ENCODE measurements at places on chromosomes 7 and 10.

- H3K4me3 ChIP-seq = peak within 1 kb of the TSS; percentile 80
- peak within 1 kb of the TSS; percentile 30 for H3K27ac ChIP-seq
- H3K36me3 ChIP-seq = no peaks in the 10 kb centered on the region
These were observed at the start of gene PFKP for GRCh38 chr10:3067118-3067858. PFKP (plus strand) TSS chr10:3067548; CDS start chr10:3067596, 48 bp downstream.

GRCh38 chr10:88901206-88901983 is 21.4 kb downstream of the STAMBPL1 start:
- H3K36me3 ChIP-seq = 0 out of 2 replicates have a peak, but pooled peaks cover 3% of the 10 kb centered on the region
- H3K27me3 ChIP-seq = no peaks in the 10 kb centered on the region
- no peak overlapping the region for H3K4me3 ChIP-seq
- no peaks in the 10 kb centered on the region for H3K4me1 ChIP-seq

GRCh38 chr10:86234107-86234506 is 132.5 kb downstream of the GRID1 start:
- no peak overlapping the region for H3K4me3 ChIP-seq
- H3K27me3 ChIP-seq = peaks cover 10% of the 10 kb centered on the region
- H3K27ac ChIP-seq = no peak overlapping the region
- no peaks in the 10 kb centered on the region for H3K4me1 ChIP-seq

DNA sequence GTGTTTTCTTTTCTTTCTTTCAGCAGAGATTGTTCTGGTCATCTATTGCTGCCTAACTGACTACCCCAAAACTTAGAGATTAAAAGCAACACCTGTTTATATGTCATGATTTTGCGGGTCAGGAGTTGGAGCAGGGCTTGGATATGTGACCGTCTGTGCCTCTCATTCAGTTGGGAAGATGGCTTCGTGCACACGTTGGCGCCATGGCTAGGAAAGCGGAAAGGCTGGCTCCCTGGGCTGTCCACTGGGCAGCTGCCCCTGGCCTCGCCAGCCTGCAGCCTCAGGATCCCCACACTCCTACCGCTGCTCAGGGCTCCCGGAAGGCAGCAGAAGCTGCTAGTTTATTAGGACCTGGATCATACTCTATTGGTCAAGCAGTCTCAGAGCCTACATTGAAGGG is 638.1 kb upstream of the FOXK1 start:
- H3K4me1 ChIP-seq = no peaks in the 10 kb centered on the region
- no peak overlapping the region for H3K4me3 ChIP-seq
- no peak for DNase-seq
- H3K27ac ChIP-seq = no peak overlapping the region

GRCh38 chr10:116472891-116473290 is 45.2 kb downstream of the PNLIPRP3 start:
- H3K36me3 ChIP-seq = no peaks in the 10 kb centered on the region
- no peak overlapping the region for H3K4me3 ChIP-seq
- DNase-seq = no peak

DNA sequence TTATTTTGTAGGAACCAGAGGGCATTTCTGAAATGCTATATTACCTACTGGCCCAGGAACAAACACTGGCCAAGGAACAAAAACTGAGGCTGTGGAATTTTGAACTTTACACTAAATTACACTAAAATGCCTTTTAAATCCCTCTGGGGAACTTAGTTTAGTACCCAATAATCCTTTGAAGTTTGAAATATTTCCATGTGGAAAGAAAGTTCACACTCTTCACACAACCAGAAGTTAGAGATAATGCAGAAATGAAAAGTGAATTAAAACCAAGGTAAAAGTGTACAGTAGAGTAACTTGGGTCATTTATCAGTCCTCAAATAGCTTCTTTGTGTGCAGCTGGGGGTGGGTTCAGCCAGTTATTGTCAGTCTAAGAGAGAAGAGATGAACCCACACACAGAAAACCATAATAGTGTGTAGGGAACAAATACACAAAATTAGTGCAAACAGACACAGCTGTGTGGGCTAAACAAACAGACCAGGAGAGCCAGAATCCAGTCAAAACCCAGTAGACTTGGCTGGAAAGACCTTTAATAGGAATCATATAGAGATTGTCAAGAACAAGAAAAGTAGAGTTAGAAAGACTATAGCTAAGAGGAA is 46.5 kb upstream of the DGKI start:
- no peaks in the 10 kb centered on the region for H3K4me1 ChIP-seq
- no peak overlapping the region for H3K4me3 ChIP-seq
- H3K36me3 ChIP-seq = no peaks in the 10 kb centered on the region
- H3K27me3 ChIP-seq = no peaks in the 10 kb centered on the region
- DNase-seq = no peak
- no peak overlapping the region for H3K27ac ChIP-seq

DNA sequence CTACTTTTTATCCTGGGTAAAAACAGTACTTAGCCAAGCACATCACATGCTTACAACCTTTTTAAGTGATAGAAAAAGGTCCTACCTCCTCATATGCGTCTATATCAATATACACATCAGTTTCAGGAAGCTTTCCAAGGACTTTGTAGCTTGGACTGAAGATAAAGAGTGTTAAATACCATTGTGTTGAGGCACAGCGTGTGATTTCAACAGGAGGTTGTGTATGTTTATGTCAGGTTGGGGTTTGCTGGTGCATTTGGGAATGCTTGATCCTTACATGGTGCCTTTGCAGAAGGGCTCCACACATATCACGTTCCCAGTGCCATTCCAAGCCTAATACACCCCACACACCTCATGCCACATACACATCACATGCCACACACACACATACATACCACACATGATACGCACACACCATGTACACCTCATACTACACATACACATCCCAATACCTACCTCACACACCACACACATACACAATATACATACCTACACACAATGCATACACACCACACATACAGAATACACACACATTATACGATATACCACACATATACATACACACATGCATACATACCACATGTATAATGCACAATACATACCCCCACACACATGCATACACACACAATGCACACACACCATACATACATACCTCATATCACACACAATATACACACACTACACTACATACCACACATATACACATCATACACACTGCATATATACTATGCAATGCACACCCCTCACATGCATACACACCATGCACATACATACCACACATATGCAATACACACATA is 33.1 kb downstream of the PSMC2 start:
- no peaks in the 10 kb centered on the region for H3K36me3 ChIP-seq
- no peak overlapping the region for H3K27ac ChIP-seq
- no peak for DNase-seq
- H3K4me1 ChIP-seq = no peaks in the 10 kb centered on the region
- no peaks in the 10 kb centered on the region for H3K27me3 ChIP-seq

- no peaks in the 10 kb centered on the region for H3K36me3 ChIP-seq
- no peaks in the 10 kb centered on the region for H3K27me3 ChIP-seq
These were observed 14.8 kb downstream of the TMEM26 start for GRCh38 chr10:61438141-61438988.

DNA sequence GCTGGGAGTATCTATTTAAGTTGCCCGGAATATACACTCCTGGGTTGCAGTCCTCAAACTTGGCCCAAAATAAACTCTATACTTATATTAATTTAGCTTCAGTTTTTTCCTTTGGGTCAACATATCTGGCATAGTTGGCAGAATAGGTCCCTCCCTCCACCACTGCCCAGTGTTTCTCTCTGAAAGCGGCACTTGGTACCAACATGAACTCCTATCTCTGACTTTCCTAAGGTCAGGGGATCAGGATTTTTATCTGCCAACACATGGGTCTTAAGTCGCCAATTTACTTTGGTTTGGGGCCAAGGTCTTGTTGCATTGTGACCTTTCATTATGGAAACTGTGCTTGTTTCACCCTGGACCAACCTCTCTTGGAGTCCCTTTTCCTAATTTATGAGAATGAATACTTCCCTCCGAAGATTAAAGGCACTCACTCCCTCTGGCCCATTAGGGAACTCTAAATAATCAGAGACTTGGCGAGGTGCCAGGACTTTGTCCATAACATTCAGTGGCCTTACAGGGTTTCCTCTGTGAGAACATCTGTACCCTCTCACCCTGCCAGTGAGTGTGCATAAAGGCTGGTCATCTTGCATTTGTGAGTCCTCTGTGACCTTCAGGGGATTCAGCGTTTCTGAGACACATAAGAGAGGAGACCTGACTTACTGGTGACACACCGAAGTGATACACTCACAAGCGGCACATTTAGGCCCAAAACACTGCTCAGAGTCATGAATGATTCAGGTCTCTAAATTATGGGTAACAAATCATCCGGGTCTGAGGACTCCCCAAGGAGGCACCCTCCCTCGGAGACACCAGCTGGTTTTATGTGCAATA is 19.7 kb upstream of the FKBP9 start:
- no peaks in the 10 kb centered on the region for H3K4me1 ChIP-seq
- no peaks in the 10 kb centered on the region for H3K36me3 ChIP-seq
- no peak overlapping the region for H3K27ac ChIP-seq
- no peak for DNase-seq
- no peaks in the 10 kb centered on the region for H3K27me3 ChIP-seq

DNA sequence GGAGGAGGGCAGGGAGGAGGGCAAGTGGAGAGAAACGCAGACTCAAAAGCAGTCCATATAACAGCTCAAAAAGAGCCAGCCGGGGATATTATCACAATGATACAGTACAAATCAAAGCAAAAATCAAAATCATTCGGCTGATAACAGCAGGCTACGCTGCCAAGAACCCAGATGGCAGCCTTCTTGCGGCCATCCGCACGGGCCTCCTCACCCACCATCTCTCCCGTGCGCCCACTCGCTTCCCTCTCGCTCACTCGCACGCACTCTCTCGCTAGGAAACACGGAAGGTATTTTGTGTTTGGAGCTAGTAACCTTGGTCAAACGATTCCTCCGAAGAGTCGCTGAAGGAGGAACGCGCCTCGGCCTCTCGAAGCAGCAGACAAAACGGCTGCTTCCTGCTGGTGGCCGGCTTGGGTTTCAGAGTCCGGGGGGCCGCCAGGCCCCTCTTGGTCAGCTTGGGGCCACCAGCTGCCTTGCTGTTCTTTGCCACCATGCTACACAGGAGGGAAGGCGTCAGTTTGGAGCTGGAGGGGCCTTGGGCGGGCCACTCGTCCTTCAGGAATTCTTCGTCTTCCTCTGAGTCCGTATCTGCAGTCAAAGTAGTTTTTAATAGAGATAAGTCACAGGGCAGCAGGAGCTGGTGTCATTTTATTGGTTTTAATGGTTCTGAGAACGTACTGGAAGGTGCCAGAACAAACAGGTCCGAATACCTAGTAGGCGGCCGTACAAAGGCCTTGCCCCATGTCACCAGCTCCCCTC is 68.9 kb downstream of the SLC29A4 start:
- no peak overlapping the region for H3K27ac ChIP-seq
- no peaks in the 10 kb centered on the region for H3K27me3 ChIP-seq
- no peak overlapping the region for H3K4me3 ChIP-seq
- peaks cover 4% of the 10 kb centered on the region for H3K36me3 ChIP-seq

- no peak for DNase-seq
- H3K27me3 ChIP-seq = no peaks in the 10 kb centered on the region
- H3K36me3 ChIP-seq = no peaks in the 10 kb centered on the region
- no peak overlapping the region for H3K27ac ChIP-seq
These were observed 150.3 kb downstream of the AUTS2 start for GRCh38 chr7:69748530-69748929.

DNA sequence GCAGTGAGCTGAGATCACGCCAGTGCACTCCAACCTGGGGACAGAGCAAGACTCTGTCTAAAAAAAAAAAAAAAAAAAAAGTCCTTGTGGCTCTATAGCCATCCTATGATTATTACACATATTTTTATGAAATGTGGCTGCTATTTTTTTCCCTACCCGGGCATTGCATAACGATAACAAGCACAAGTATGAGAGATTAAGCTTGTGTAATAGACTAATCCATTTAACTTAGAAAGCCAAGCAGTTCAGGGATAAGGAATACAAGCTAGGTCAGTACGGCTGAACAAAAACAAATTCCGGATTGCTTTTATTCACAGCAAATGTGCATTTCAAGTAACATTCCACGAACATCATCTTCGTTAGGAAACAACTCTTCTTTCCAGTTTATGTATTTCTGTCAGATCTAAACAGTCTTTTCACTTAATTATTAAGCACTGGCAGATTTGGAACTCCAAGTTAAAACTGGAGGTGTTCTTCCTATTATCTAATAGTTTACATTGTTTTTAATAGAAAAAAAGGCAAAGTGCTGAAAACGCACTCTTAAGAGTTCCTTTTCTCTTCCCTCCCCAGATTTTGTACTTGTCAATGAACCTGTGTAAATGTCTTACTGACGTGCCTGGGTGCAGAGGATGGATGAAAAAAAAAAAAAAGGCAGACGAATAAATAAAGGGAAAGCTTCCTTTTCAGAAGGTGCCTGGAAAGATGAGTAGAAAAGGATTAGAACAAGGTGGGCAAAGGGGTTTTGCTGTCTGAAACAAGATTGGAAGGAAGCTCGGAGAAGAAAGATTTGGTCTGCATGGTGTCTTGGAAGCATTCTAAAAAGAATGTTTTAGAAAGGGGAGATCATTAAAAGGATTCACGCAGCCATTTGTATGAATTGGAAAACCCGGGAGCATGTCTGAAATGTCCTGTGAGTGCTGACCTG is 81.1 kb downstream of the PRTFDC1 start:
- H3K4me1 ChIP-seq = peaks cover 29% of the 10 kb centered on the region
- H3K27ac ChIP-seq = no peak overlapping the region
- no peak for DNase-seq
- no peak overlapping the region for H3K4me3 ChIP-seq
- no peaks in the 10 kb centered on the region for H3K36me3 ChIP-seq

DNA sequence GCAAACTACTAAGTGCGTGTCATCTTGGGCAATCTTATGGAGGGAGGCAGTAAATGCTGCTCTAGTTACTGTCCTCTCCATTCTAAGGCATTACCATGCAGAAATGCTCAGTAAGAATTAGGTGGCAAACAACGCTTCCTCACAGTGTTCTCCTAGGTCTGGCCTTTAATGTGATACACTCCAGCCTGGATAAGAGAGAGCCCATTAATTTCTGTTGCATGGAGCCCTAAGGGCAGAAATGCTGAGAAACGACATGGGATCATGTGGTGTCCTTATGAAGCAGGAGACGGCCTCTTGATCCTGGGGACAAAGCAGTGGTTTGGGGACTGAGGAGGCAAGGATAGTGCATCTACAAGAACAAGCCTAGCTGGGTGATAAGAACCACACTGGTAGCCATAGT is 44.0 kb downstream of the SLC25A13 start:
- no peak overlapping the region for H3K27ac ChIP-seq
- H3K4me3 ChIP-seq = no peak overlapping the region
- no peak for DNase-seq
- H3K36me3 ChIP-seq = peaks cover 5% of the 10 kb centered on the region

GRCh38 chr7:101234636-101235035 is 3.0 kb downstream of the CLDN15 start:
- no peaks in the 10 kb centered on the region for H3K36me3 ChIP-seq
- H3K27ac ChIP-seq = no peak overlapping the region
- H3K27me3 ChIP-seq = no peaks in the 10 kb centered on the region
- no peak overlapping the region for H3K4me3 ChIP-seq
- DNase-seq = no peak

DNA sequence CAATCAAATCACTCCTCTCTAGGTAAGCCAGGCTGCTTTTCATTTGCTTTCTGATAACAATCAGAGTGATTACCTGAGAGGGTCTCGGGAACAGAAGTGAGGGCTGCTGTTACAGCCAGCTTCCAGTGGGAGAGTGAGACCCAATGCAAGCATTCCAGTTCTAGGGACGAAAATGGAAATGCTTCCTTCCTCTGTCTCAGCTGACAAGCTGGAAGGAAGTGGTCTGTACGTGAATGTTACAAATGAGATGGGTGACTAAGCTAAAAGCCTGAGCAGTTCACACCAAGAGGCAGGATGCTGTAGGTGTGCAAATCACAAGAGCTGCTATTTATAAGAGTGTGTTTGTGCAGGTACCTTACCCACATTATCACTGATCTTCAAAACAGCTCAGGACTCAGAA is 772.4 kb downstream of the GRID1 start:
- no peaks in the 10 kb centered on the region for H3K27me3 ChIP-seq
- H3K27ac ChIP-seq = no peak overlapping the region
- no peaks in the 10 kb centered on the region for H3K36me3 ChIP-seq
- no peak for DNase-seq
- no peaks in the 10 kb centered on the region for H3K4me1 ChIP-seq
